ENCODE measurements at places on chromosomes 4 and X.

- DNase-seq, result no peak
These were observed 1.7 kb upstream of the PRRG1 start for GRCh38 chrX:37347420-37347819.

GRCh38 chrX:16934185-16934584 is 12.3 kb upstream of the REPS2 start:
- no peak for DNase-seq

DNA sequence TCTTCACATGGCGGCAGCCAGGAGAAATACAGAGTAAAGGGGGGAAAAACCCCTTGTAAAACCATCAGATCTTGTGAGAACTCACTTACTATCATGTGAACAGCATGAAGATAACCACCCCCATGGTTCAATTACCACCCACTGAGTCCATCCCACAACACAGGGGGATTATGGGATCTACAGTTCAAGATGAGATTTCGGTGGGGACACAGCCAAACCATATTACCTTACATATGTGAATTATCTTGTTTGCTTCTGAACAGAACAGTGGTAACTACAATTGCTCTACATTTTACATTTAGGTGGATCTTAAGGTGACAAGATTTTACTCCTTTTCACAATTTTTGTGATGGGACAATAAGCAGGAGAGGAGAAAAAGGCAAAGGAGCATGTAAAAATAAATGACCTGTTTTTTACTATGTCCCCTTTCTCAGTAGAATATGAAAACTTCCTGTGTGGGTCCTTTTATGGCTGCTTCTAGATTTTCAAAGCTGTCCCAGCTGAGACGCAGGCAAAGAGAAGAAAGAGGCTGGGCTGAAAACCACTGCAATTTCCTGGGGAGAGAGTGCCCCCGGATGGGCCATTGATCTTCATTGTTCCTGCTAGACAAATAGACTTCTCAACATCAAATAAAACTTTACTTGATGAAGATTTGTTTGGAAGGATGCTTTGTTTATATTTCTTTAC is 45.9 kb upstream of the PGM2 start:
- DNase-seq, result no peak

DNA sequence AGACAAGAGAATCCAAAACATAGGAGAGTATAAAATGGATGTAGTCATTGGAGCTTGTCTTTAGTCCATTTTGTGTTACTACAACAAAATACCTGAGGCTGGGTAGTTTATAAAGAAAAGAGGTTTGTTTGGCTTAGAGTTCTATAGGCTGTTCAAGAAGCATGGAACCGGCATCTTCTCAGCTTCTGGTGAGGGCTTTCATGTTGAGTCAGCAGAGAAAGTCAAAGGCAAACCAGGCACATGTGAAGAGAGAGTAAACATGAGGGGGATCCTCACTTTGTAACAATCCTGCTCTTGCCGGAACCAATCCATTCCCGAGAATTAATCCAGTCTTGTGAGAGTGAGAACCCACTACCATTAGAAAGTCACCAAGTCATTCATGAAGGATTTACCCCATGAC is 8.1 kb upstream of the HCCS start:
- DNase-seq, result no peak

- no peak for DNase-seq
These were observed 141.2 kb upstream of the SCML1 start for GRCh38 chrX:17596061-17596460.

DNA sequence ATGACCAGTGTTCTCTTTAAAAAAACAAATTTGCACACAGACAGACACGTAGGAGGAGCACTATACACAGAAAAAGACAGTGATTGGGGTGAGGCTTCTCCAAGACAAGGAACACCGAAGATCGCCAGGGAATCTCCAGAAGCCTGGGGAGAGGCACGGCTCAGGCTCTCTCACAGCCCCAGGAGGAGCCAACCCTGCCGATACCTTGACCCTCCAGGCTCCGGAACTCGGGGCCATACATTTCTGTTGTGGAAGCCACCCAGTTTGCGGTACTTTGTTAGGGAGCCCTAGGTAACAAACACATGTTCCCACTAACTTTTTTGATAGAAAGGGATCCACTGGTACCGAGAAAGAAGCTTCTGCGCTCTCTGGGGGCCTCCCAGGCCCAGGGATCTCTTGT is 55.8 kb downstream of the DCTD start:
- no peak for DNase-seq

DNA sequence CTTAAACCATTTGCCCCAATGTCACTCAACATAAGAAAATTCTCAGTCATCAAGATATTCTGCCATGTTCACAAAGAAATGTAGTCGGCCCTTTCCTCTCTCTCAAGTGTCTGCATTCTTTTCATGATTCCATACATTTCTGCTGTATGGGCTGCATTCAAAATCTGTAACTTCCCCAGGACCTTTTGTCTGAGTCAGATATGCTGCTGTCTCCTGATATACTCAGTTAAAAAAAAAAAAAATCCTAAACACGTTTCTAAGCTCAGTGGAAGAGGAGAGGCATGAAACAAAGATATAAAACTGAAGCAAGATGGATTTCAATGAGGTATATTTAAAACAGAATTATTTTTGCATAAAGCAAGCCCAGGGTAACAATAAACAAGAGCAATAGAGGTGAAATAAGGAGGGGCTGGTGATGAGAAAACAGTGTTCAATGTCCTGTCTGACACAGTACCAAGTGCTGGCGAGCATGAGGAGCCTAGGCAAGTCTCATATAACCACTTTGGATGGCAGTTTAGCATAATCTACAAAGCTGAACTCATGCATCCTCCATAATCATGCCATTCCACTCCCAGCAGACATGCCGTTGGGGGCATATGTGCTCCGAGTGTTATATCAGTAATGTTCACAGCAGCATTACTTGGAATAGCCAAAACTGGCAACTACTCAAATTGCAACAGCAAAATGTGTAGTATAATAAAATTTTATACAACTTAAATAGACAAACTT is 76.7 kb downstream of the MANBA start:
- no peak for DNase-seq
